ENCODE measurements at places on chromosomes 6 and 20. TPM values are rescaled to one million over a fixed set of nuclear protein-coding genes. Genes with fewer than 3 reads are reported as not detected.
A peak's percentile ranks its signal among the peaks of the same experiment; 100 is the strongest.

C20orf141 gene
- total RNA-seq: not detected

DAAM2 gene
- not detected for total RNA-seq

TRIM15 gene
- total RNA-seq: 30.4 TPM

TXLNB gene
- total RNA-seq: not detected

XKR7 gene
- not detected for total RNA-seq

SH3BGRL2 gene
- 28.8 TPM for total RNA-seq

RRBP1 gene
- total RNA-seq: 222 TPM

GRCh38 chr6:139602577-139602976 is 228.1 kb upstream of the CITED2 start:
- no peak for DNase-seq

- DNase-seq: peak; percentile 63
Measured at GRCh38 chr6:31898383-31899011, 999 bp upstream of the EHMT2 start.

DNA sequence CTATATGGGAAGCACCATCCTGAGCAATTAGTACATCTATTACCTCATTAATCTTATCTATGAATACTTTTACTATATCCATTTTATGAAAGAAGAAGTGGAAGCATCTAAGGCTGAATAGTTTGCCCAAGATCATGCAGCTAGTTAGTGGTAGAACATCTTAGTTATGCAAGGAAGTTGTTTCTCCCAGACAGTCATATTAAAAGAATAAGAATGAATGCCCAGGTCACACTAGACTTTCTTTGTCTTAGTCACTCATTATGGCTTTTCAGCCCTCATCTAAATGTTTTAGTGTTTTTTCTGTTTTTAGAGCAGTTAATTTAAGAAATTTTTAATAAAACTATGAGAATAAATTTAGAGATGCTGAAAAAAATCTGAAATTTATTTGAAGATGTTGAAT is 517.5 kb downstream of the CDKAL1 start:
- no peak for DNase-seq

- DNase-seq: no peak
Measured at GRCh38 chr20:58449681-58450221, 60.7 kb downstream of the VAPB start.

GRCh38 chr20:6104493-6105188 is 18.2 kb downstream of the FERMT1 start:
- DNase-seq: no peak

- DNase-seq: no peak
Measured at GRCh38 chr6:47524136-47524845, 46.7 kb downstream of the CD2AP start.

- DNase-seq: no peak
Measured at GRCh38 chr20:47672166-47672565, 113.1 kb downstream of the SULF2 start.

- DNase-seq: no peak
Measured at GRCh38 chr20:7841971-7842310, 98.3 kb downstream of the HAO1 start.

DNA sequence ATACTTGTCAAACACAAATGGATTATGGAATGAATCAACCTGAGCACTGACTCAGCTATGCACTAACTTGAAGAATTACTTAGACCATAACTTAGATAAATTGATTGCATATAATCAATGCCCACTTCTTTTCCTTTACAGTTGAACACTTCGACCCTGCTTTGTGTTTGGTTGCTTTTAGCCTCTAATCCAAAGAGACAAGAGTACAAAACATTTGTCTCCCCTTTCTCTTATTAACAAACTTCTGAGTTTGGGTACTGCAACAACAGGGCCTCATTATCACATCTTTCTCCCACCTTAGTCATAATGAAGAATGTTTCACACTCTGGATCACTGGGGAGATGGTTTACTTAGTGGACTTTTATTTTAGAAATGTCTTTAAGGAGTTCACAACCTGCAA is 2.6 kb upstream of the TAAR6 start:
- DNase-seq: no peak

DNA sequence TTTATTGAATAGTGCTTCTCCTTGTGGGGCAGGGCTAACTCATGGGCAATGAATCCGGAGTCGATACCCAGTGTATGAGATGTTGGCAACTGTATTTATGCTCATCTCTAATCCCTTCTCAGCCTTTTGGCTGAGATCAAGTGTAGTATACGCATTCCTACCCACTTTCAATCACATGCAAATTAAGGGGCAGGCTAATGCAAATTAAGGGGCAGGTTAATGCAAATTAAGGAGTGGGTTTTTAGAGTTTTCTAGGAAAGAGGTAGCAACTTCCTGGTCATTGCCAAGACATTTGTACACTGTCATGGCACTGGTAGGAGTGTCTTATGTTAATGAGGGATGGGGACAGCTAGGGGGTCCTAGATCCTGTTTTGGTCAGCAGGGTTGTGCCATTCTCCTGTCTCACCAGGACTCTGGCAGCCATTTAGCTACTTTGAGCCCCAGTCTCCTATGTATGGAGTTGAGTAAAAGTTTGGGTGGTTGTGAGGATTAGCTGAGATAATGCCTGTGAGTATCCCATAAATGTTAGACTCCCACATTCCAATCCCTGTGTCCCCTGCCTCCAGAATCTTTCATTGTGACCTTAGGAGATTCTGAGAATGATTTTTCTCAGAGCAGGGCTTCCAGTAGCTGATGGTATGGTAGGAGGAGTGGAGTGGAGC is at the start of gene CNBD2:
TSS of gene CNBD2 (plus strand) at position 612 of the 662 bp plus-strand sequence. CDS start 173 bp downstream, outside the sequence.
- no peak for DNase-seq

DNA sequence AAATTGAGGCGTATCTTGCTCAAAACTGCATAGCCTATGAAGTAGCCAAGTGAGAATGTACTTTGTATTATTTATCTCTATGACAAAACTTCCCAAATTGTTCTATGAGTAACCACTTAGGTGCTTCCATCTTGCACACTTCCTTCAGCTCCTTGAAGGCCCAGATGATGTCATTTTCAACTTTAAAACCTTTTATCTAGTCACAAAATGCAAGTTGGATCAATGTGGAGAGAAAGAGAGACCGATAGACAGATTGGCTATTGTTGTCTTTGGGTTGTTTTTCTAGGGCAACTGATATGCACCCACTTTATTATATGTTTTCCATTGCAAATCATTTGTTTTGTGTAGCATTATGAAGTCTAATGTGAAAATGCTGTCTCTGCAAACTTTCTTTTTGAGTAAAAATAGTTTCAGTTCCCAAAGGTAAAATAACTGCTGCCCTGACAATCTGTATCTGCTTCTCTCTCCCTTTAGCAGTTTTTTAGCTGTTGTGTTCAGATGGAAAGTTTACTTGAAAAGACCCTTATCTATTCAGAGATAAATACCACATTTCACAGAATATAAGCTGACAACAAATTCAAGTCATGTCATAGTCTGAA is 73.7 kb upstream of the CITED2 start:
- DNase-seq: no peak

DNA sequence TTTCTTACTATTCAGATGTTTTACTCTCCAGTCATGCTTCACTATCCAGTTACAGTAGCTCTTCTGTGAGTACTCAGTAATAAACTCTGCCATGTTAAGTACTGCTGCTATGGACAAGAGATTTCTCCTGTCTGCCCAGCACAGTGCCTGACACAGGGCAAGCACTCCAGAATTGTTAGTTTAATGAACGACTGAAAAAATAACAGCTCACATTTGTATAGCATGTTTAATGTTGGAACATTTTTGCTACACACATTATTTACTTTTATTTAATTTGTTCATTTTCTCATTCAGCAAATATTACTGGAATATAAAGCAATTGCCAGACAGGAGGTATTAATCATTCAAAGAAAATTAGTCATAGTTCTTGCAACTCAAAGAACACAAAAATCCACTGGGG is 142.6 kb upstream of the HMGN3 start:
- DNase-seq: no peak

DNA sequence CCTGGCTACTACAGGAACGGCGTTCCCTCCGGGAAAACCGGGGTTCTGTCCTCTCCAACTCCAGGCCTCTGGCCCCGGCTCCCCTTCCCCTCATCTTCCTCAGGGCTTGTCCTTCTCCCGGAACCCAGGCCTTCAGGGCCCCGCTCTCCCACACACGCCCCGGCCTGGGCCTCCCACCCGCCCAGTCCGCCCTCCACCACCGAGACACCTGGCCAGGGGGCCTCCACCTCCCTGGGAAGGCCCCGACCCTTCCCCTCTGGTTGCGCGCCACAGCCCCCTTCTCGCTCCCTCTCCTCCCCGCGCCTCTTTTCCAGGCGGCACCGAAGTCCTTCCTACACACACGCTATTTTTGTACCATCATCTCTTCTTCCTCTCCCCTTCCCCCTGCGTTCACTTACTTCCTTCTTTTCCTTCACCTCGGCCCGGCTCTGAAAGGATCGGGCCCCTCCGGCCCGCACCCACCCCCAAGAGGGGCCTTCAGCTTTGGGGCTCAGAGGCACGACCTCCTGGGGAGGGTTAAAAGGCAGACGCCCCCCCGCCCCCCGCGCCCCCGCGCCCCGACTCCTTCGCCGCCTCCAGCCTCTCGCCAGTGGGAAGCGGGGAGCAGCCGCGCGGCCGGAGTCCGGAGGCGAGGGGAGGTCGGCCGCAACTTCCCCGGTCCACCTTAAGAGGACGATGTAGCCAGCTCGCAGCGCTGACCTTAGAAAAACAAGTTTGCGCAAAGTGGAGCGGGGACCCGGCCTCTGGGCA is 1.3 kb upstream of the SIRPA start:
- DNase-seq: peak; percentile 53

- peak; percentile 76 for DNase-seq
Measured at GRCh38 chr6:34656378-34657036, 40.1 kb downstream of the ILRUN start.

- no peak for DNase-seq
Measured at GRCh38 chr20:61986762-61987321, 78.8 kb downstream of the TAF4 start.

DNA sequence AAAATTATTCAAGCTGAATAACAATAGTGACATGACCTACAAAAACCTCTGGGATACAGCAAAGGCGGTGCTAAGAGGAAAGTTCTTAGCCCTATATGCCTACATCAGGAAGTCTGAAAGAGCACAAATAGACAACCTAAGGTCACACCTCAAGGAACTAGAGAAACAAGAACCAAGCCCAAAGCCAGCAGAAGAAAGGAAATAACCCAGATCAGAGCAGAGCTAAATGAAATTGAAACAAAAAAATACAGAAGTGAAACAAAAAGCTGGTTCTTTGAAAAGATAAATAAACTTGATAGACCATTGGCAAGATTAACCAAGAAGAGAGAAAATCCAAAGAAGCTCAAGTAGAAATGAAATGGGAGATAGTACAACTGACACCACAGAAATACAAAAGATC is 47.6 kb upstream of the NOTCH4 start:
- DNase-seq: no peak

DNA sequence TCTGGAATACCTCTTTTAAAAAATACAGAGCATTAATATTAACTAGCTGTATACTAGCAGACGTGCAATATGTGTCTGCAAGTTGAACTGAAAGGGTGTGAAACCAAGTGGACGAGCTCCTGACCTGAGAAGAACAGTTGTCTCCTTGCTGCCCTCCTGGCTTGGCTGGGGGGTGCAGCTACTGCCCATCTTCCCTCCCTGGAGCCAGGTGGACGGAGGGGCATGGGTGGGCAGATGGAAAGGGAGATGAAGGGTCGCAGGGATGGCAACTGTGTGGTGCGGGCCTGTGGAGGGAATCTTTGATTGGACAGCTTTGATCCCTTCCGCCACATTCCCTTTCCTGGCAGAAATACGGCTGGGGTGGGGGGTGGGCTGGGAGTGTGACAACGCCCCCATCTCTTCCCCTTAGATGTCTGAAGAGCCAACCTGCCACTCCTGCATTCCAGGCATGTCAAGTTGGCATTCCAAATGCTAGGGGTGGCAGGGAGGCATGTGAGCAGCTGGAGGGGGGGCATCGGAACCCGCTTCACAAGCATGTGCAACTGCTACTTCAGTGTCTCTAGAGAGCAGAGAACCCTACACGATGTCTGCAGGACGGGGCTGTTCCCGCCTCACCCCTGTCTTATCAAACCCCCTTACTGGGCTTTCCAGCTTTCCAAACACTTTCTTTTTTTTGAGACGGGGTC is 37.3 kb downstream of the SRSF3 start:
- DNase-seq: no peak

DNA sequence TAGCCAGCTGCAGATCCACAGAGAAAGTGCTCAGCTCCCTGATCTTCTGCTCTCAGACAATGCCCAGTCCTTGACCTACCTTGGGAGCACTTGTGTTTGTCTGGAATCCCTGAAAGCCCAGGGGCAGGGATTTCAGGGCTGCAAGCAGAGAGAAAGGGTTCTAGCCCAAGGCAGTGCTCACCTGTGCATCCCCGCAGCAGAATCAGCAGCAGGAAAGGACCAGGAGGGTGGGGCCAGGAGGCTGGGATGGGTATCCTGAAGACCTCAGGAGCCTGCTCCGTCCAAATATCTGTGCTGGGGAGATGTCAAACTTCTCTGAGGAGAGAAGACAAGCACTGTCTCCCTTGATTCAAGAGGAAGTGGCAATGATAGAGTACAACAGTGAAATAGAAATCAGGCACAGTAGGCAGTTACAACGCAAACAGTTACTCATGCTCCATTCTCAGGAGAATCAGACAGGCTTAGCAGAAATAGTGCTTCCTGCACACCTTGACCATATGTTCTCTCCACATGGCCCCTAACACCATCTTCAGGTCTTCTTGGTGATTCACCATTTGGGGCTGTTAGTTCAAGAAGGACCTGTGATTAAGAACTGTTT is 28.7 kb upstream of the SIRPG start:
- no peak for DNase-seq

DNA sequence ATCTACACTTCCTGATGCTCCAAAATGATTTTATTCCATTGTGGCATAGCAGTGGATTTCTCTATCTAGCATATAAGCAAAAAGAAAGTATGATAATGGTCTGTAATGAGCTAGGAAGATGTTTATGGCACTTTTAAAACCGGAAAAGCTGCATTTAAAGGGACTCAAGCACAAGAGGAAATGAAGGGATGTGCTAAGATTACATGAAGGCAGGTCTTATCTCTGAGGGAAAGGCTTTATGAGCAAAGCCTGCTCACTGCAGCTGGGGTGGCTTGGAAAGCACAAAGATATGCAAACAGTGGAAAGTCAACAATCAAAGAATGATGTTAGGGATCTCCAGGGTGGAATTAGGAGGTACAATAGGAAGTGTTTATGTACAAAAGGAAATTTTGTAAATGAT is 138.2 kb downstream of the TENT5A start:
- peak; percentile 13 for DNase-seq

All from HepG2 (cell line).